Neural crest cell (in vitro differentiated cells): ENCODE measurements at places on chromosomes 2 and 18. TPM values are rescaled to one million over a fixed set of nuclear protein-coding genes. Genes with fewer than 3 reads are reported as not detected.

TEX44 gene
- total RNA-seq = not detected in 2 replicates

PCGF1 gene
- 25.4 and 30.0 TPM in 2 replicates for total RNA-seq

ASXL3 gene
- 14.5 and 18.2 TPM in 2 replicates for total RNA-seq

HSBP1L1 gene
- total RNA-seq = 0.58 TPM in 1 of 2 replicates, not detected in the other

CRYBA2 gene
- total RNA-seq = not detected in 2 replicates

HAAO gene
- total RNA-seq = 3.5 and 4.9 TPM in 2 replicates

MYOM1 gene
- 0.89 and 1.4 TPM in 2 replicates for total RNA-seq

CFAP210 gene
- 1.0 and 2.3 TPM in 2 replicates for total RNA-seq

SERPINB3 gene
- not detected in 2 replicates for total RNA-seq

SERPINB4 gene
- total RNA-seq = not detected in 2 replicates

CACNB4 gene
- total RNA-seq = 6.0 and 6.9 TPM in 2 replicates

FIGN gene
- 57.3 and 58.1 TPM in 2 replicates for total RNA-seq

CCDC141 gene
- total RNA-seq = not detected in 2 replicates

CLEC4F gene
- not detected in 2 replicates for total RNA-seq

EVX2 gene
- total RNA-seq = 0.43 and 0.44 TPM in 2 replicates

PDCD1 gene
- total RNA-seq = not detected in 2 replicates

MC2R gene
- not detected in 2 replicates for total RNA-seq

DNA sequence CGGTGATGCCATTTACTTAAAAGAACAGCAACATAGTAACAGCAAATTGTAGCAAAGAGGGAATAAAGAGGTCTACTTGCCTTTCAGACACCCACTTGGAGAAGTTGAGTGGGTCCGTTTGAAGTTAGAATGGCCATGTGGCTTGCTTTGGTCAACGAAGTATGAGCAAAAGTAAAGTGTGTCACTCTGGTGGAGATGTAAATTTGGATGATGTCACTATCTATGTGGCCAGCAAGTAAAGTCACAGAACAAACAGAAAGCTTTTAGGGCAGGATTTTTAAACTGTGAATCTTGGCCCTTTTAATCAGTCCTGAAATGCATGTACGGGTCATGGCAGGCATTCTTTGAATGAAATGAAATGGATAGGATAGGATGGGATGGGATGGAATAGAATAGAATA, 120.3 kb downstream of the PAX3 start:
- no peak for DNase-seq

- DNase-seq = no peak
Measured at GRCh38 chr2:240142256-240142775, 1.9 kb upstream of the OTOS start.

DNA sequence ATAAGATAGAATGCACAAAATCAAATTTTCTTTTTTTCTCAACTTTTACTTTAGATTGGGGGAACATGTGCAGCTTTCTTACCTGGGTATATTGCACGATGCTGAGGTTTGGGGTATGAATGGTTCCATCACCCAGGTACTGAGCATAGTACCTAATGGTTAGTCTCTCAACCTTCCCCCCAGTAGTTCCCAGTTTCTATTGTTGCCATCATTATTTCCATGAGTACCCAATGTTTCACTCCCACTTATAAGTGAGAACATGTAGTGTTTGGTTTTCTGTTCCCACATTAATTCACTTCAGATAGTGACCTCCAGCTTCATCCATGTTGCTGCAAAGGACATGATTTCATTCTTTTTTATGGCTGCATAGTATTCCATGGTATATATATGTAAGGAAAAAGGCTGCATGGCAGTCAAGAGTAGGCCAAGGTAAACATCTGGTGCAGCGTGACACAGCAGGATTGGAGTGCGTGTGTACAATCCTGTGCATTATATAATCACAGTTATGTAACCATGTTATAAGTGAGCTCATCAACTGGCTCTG, 10.5 kb upstream of the C2orf42 start:
- no peak for DNase-seq

- no peak for DNase-seq
Measured at GRCh38 chr2:61016392-61017002, 1.0 kb upstream of the PEX13 start.

GRCh38 chr2:171762879-171763573, 75.8 kb downstream of the DYNC1I2 start:
- DNase-seq = no peak

GRCh38 chr2:172375251-172375650, 52.1 kb upstream of the ITGA6 start:
- no peak for DNase-seq

- no peak for DNase-seq
Measured at GRCh38 chr2:95296011-95296410, 1.1 kb upstream of the KCNIP3 start.

GRCh38 chr2:60861736-60862135, 19.6 kb upstream of the REL start:
- no peak for DNase-seq

GRCh38 chr18:32213693-32214092, 23.9 kb downstream of the MEP1B start:
- DNase-seq = no peak

GRCh38 chr2:20390524-20391123, 40.0 kb upstream of the PUM2 start:
- no peak for DNase-seq

DNA sequence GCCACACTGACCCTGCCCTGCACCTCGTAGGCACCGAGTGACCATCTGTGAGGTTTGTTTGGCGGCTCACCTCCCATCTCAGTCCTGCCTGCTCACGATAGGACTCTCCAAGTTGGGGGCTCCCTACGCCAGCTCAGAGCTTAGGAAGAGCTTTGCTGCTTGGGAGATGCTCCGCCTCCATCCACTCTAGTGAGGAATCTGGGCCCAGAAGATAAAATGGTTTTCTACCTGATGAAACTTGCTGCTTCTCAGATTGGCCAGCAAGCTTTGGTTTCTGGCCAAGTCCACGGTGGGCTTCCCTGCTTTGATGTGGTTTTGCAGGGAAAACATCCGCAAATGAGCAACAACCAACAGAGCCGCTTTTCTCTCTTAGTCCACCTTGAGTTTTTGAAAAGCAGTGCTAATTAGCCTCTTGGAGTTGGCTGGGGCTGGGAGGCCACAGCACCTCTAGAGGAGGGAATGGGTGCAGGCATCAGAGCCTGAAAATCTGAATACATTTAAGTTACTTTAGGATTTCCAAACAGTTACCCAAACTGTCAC, 42.2 kb downstream of the THNSL2 start:
- DNase-seq = no peak

DNA sequence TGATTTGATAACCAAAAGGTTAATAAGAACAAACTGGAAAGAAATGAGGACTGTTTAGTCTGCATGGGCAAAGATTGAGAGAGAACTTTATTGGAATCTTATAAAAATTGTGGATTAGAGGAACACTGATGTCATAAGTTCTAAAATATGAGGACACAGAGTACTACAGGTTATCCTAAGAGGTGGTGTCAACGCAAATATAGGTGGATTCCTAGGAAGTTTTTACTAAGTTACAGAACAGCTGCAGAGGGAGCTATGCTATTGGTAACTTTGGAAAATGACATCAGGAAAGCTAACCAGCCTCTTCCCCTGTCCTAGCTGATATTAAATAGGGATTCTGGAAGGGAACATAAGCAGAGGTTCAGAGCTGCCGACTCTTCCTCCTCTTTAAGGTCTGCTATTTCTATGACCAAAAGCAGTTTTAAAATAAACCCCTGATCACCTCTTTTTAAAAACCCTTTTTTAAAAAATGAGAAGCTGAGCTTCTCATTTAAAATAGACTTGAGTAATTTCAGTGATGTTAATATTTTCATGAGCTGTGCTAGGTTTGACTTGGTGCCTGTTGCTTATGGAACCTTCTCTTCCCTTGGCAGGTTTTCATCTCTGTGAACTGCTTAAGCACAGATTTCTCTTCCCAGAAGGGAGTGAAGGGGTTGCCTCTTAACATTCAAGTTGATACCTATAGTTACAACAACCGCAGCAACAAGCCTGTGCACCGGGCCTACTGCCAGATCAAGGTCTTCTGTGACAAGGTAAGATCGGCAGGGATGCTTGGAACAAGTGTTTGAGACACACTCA, 34.2 kb downstream of the GRHL1 start:
- DNase-seq = no peak

GRCh38 chr2:187869195-187869594, 315.0 kb upstream of the TFPI start:
- no peak for DNase-seq

DNA sequence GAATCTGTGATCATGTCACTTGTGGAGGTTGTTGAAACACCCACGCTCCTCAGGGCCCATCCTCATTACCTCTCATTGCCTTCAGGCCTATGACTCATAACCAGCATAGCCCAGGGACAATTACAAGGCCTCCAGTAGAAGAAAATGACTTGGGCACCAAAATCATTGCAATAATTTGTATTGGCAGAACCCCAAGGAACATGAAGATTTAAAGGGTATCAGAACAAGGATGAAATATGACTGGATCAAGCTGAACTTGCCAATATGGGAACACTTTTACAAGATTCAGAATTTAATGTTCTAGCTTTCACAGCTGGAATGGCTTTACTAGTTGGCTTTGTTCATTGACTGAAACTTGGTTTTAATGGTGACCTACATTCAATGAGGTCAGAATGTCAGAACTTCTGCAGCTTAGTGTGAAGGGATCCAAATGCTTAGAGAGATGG, 156.4 kb downstream of the COPS8 start:
- no peak for DNase-seq

DNA sequence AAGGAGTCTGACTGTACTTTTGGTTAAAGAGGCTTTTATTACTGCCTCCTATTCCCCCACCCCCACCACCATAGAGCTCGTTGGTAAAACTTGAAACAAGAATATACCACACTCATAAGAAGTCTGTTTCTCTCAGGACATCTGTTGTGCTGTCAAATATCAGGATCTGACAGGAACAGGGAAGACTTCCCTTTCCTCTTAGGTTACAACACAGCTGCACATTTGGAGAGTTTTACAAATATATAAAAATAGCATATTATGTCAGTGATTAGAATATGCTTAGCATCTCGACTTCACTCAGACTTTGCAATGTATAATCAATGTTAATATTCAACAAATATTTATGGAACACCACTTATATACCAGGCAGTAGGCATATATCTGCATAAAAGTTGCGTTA, 439.6 kb upstream of the REG3G start:
- DNase-seq = no peak

- peak; percentile 2 for DNase-seq
Measured at GRCh38 chr2:27212626-27213471, 781 bp upstream of the SLC5A6 start.

GRCh38 chr2:127170021-127170420, 50.1 kb downstream of the CYP27C1 start:
- DNase-seq = no peak

- DNase-seq = no peak
Measured at GRCh38 chr18:63083020-63083531, 236.5 kb downstream of the BCL2 start.

DNA sequence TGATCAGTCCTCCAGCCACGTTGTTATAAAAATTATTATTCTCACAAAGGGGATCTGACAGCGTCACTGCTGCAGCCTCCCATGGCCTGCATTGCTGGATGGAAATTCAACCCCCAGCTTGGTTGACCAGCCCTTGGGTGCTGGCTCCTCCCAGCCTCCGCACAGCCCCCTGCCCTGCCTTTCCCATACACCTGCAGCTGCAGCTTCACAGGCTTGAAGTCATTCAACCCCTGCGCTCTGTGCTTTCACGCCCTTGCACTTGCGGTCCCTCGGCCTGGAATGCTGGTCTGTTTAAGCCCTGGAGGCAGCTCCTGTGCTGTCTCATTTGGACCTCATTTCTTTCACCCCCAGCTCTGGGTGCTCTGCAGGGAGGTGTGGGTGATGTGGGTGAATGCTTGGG, 860 bp upstream of the CD8A start:
- DNase-seq = no peak

DNA sequence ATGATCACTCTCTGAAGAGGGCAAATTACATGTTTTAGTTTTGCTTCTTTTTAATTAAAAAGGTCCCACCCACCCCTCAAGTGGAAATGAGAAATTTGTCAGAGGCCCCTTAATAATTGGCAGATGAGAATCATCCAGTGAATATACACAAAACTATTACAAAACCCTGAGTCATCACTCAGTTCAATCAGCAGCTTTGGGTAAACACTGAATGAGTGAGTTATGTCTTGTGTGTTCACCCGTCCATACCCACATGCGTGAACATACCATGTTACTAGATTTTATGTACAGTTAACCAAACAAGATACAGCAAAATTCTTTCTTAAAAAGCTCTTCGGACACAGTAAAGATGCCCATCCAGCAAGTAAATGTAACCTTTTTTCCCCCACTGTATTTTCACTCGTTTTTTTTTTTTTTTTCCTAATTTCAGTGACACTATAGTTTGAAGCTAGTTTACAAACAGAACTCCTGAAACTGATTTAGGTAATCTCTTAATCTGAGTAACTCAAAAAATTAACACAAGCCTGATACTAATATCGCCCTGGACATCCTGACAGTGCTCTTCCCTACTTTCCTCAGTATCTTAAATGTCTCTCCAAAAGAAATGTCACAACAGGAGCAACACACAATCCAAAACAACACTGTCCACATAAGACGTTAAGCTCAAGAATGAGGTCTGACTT, 1.4 kb downstream of the PSME4 start:
- no peak for DNase-seq

DNA sequence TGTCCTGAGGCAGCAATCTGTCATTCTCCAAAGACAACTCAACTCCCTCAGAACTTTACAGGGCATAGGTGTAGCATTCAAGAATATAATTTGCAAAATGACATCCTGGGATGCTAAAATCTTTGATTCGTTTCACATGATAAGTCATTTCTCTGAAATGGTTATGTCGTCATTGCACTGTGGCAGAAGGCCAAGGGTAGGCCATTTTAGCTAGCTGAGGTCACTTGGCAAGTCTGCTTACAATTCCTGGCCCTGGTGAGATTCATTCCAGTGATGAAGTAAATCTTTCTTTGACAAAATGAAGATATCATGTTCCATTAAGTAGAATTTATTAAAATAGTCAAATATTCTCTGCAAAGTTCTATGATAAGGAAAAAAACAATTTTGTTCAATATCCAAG, 1410.3 kb upstream of the LRRTM1 start:
- DNase-seq = no peak

GRCh38 chr2:216107760-216108159, 1.4 kb upstream of the XRCC5 start:
- peak; percentile 47 for DNase-seq

GRCh38 chr2:41441958-41442357, 605.9 kb upstream of the PKDCC start:
- no peak for DNase-seq

DNA sequence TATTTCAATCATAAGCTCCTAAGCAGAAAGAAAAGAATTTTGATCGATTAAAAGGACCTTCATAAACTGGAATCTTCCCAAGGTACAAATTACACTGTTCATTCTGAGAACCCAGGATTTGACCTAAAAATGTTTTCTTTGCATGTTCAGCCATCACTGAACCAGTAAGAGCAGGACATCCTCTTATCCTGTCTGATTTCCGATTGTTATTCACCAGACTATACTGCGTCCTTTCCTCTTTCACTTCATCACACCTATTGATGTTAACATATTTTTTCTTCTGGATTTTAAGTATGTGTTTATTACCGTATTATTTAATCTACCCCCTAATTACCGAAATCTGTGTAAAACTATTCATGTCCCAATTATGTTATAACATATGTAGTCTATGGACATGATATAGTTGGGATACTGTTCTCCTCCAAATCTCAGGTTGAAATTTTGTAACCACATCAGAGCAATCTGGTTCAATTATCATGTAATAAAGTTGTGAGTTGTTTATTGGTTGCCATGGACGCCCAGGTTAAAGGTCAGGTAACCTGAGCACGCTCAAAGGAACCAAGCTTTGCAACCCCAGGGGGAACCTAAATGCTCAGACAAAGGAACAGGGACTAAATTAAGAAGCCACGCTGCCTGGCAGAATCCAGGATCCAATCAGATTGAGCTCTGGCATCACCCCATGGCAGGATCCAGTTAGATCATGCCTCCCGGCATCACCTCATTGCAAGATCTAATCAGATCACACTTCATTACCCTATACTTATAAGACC, 11.6 kb upstream of the TBC1D8 start:
- DNase-seq = no peak
